ENCODE measurements at places on chromosomes 5 and 9. TPM values are rescaled to one million over a fixed set of nuclear protein-coding genes. Genes with fewer than 3 reads are reported as not detected.

Gene LARP1
- total RNA-seq = 92.4 TPM

Gene GPR21
- total RNA-seq = not detected

Gene C9orf57
- not detected for total RNA-seq

Gene WDR70
- total RNA-seq = 12.2 TPM

Gene ACO1
- total RNA-seq = 43.8 TPM

DNA sequence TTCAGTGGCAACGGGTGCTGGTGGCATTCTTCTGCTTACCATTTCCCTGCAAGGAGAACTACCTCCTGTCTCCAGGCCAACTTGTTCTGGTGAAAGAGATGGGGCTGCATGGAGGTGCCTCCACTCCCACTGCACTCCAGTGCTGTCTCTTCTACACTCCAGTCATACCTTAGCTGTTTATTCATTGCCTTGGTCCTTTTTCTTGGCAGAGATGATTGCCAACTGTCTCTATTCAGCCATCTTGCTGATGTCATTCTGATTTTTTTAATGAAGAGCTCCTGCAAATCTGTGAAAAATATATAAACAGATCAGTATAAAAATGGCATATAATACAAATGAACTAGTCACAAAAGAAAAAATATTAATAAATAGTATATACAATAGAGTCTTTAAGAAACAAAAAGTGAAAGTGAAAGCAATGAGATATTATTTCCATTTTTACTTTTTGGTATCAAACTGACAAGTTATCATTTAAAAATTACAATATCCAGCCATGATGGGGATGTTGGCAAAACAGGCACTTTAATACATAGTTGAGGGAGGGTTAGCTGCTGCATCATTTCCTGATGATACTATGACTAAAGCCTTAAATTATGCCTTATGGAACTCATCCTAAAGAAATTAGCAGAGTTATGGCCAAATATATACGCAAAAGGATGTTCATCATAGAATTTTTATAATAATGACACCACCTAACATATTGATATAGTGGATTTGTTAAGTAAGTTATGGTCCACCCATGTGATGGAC, 109.4 kb downstream of the CARTPT start:
- no peak for DNase-seq

DNA sequence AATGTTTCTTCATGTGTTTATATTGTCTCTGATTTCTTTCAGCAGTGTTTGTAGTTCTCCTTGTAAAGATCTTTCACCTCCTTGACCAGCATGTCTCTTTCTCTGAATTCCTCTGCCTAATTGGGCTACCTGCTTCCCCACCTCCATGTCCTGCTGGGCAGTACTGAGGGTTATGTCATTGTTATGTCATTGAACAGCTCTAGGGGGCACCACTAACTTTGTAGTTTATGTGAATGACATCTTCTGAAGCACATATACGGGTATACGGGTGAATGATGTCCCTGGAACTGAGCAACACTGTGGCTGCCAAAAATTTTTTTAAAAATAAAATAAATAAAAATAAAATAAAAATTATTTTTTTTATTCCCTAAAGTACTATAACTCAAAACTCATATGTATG, 16.9 kb upstream of the SNCAIP start:
- DNase-seq = no peak

DNA sequence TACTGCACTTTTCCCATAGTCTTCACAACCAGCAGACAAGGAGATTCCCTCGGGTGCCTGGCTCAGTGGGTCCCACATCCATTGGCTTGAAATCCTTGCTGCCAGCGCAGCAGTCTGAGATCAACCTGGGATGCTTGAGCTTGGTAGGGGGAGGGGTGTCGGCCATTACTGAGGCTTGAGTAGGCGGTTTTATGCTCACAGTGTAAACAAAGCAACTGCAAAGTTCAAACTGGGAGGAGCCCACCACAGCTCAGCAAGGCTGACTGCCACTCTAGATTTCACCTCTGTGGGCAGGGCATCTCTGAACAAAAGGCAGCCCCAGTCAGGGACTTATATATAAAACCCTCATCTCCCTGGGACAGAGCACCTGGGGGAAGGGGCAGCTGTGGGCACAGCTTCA, 512.3 kb upstream of the MPDZ start:
- no peak for DNase-seq

DNA sequence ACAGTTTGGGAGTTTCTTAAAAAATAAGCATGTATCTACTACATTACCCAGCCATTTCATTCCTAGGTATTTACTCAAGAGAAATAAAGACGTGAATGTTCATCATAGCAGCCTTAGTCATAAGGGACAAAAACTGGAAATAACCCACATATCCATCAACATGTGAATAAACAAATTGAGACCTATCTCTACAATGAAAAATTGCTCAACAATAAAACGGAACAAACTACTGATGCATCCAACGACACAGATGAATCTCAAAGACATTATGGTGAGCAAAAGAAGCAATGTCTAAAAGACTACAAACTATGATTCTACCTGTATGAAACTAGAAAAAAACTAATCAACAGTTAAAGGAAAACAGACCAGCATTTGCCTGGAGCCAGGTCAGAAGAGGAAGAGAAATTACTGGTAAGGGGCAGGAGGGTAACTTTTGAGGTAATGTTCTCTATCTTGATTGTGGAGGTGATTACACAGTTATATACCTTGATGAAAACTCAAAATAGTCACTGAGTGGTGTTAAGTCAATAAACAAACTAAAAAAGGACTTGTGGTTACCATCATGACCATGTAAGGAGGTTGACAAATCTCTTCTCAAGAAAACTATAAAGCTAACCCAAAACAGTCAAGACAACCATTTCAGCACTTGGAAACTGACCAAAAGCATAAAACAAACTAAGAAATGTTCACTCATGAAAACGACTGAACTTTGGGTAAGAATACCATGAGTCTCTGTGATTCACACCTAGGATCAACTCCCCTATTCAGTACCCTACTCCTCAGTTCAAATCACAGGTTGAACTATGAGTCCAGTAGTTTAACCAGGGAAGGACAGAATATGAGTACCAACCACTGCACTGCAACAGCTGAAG, 10.4 kb downstream of the UIMC1 start:
- no peak for DNase-seq

DNA sequence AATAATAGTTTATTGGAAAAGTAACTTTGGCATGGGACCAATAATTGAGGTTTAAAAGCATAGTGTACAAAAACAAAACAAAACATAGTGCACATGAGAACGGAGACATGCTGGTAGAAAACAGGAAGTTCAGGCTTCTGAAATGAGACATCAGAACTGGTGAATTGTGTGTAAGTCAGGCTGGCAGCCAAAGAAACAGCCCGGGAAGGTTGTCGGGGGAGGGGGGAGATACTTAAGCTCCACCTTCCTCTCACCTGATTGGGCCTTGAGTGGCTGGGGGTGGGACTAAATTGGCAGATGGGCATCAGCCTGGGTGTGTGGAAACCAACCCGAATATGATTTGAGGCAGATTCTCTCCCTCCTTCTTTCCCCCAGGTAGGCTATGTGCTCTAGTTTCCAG, 256.3 kb downstream of the SMARCA2 start:
- DNase-seq = no peak

GRCh38 chr5:158807946-158808345, 291.8 kb downstream of the EBF1 start:
- no peak for DNase-seq

DNA sequence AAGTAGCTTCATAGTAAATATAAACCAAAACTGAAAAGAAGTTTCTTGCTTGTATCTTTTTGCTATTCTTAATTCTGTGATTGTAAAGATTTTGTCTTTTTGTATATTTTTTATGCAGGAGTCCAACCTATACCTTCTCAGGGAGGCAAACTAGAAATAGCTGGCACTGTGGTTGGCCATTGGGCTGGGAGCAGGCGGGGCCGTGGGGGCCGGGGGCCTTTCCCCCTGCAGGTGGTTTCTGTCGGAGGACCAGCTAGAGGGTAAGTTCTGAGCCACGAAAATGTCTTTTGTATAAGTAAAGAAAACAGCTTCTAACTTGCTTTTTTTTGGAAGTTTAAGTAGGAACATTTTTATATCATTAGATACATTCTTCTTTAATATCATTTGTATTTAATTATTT, 15.4 kb upstream of the PHF2 start:
- no peak for DNase-seq

DNA sequence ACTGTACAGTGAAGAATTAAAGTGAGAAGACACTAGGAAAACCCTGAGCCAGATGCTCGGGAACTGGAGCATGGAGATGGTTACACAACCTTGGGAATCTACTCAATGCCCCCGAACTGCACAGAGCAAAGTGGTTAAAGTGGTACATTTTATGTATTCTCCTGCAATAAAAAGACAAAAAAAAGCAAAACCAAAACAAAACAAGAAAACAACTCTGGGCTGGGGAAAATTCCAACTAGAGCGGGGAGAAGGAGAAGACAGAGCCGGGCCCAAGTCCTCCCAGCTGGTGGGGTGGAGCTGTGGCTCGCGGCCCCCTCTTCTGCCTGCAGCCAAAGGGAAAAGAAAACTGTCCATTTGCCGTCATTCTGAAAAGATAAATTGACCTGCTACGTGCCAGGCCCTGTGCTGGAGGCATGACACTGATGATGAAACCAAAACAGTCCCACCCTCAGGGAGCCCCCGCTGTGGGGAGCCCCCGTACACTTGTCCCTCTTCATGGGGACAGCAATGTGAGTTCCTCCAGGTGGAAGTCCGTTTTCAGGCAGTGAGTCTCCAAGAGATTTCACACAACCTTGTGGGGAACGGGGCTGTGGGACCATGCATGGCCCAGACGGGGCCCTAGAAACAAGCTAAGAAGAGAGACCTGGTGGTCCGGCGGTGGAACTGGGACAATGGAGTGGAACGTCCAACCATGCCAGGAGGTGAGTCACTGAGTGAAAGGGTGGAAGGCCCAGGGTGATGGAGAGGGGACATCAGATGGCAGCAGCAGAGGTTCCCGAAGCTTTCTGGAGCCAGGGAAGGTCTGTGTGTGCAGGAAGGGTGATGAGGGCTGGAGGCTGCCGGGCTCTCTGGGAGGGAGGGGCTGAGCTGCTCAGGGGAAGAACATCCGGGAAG, 114.8 kb upstream of the COL5A1 start:
- no peak for DNase-seq

- DNase-seq = no peak
Observed at GRCh38 chr5:112735702-112736101, 2.0 kb upstream of the APC start.

DNA sequence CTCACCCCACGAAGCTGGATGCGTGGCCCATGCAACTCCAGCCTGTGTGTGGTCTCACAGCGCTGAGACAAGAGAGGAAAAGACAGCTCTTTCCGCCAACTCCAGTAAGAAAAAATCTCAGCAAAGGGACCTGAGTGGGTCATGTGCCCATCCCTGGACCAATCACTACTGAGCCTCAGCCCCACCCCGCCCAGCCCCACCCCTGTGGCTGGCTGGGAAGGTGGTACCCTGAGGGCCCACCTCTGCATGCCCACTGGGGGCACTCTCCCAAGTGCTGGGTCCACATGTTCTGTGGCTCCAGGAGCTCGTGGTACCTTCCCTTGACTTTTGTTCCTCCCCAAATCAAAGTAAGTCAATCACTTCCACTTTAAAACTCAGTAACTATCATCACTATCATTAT, 105.1 kb upstream of the SMIM23 start:
- DNase-seq = no peak

GRCh38 chr5:162067655-162068411, at the start of gene GABRG2:
Gene GABRG2 (plus strand): TSS chr5:162067773. CDS start chr5:162068000, 227 bp downstream.
- no peak for DNase-seq

Measured in right atrium auricular region (tissue), 2 donors.